Erythroblast (primary cell): ENCODE measurements at places on chromosomes 2 and 18.

- DNase-seq, result no peak
These were observed 30.7 kb downstream of the BAZ2B start for GRCh38 chr2:159585622-159586021.

DNA sequence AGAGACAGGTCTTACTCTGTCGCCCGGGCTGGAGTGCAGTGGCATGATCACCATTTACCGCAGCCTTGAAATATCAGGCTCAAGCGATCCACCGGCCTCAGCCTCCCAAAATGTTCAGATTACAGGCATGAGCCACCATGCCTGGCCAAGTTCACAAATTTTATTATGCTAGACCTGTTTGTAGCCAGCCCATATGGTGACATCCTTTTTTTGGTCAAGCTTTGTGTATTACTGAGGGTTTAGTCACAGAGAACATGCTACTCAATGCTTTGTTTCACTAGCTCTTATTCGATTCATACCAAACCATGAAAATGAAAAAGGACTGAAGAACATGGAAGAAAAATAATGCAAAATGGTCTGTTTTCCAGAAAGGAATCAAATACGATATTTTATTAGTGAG, 41.4 kb downstream of the DGKD start:
- DNase-seq, result no peak

DNA sequence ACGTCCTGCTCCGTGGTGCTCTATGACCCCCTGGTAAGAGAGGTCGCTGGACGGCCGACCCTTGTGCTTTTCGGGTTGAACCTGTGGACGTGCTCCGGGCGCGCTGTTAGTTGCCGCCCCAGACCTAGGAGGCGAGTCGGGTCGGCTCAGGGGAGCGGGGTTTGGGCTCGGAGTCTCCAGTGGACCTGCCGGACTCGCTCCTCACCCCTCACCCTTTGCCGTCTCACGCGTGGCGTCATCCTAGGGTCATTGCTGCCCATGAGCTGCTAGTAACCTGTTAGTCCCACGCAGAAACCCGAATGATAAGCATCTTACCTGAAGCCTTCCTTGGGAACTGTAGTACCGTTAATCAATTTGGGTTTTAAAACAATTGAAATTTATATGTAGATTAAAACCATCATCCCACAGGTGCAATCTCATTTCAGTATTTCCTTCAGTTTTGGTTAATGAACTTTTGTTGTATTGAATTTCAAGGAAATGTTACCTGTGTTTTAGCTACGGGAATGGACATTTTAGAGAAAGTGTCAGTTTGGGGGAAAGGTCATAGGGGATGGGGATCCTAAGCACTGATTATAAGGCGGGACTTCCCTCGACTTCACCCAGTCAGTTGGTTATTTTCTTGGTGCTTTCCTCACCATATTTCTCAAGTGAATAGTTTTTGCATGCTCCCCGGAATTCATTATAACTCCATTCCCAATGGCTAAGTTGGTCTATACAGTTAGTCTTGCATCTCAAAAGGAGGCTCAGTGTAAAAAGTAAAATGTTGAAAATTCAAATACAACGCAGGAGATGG, 536 bp downstream of the ELP2 start:
- no peak for DNase-seq

- DNase-seq, result no peak
These were observed 457.2 kb upstream of the TRIB2 start for GRCh38 chr2:12259493-12259892.

GRCh38 chr2:182393270-182393760, 33.5 kb downstream of the PDE1A start:
- DNase-seq, result no peak

DNA sequence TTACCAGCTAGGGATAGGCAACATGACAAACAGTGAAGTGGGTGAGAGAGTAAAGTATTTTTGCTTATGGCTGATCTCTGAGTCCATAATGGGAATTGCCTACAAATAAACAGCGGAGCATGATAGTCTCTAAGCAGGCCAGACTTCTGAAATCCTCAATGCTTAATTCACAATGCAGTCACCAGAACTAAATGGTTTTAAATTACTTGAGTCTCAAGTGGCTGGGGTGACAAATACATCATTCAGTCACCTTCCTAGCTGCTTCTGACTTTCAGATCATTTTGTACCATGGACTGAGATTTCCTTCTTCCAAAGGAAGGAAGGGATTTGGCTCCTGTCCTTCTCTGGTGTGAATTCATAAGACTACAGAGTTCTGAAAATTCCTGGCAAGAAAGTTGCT, 82.8 kb upstream of the RMP24 start:
- no peak for DNase-seq

- DNase-seq, result no peak
These were observed 21.4 kb downstream of the DRC1 start for GRCh38 chr2:26422947-26423629.

DNA sequence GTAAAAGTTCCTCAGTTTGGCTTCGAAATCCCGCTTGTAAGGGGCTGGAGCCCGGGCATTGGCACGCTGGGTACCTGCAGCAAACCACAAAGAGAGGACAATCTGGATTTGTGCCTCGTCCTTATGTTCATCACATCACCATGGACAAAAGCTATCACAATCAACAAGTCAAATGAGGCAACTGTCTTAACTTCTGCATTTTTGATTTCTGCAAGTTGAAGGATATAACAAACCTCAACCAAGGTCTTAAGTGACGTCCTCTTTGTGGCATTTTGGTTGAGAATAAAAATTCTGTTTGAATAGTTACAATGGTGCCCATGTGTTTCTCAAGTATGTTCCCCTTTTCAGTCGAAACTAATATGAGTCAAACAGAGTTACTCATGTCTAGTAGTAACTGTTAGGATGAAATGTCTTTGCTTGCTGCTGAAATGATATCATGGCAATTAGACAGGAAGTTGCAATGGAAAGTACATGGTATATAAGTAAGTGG, 70.8 kb upstream of the STK17B start:
- no peak for DNase-seq

DNA sequence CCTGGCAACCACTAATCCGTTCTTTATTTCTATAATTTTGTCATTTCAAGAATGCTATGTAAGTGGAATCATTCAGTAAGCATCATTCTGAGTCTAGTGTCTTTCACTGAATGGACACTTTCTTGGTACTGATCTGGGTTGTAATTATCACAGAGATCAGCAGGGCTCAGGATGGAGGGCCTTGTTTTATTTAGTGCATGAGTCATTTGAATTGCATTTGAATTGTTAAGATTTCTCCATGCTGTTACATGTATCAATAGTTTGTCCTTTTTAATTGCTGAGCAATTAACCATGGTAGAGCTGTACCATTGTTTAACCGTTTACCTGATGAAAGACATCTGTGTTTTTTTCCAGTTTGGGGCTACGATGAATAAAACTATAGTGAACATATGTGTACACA, 256.4 kb downstream of the THSD7B start:
- DNase-seq, result no peak

DNA sequence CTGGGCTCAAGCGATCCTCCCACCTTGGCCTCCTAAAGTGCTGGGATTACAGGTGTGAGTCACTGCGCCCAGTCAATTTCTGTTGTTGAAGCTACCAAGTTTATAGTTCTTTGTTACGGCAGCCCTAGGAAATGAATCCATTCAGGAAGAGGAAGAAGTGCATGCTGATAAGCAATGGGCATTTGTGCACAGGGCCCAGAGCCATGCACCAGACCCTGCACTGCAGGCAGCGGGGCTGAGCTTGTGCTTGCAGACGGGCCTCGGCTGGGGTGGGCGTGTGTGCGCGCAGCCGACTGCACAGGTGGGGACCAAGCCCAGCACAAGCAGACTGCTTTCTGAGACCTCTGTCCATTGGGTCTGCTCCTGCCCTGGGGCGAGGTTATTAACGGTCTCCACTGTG, 144.6 kb downstream of the CABLES1 start:
- DNase-seq, result no peak
